Germinal center (tissue), 1 donor: ENCODE measurements at places on chromosomes 2 and 18.

DNA sequence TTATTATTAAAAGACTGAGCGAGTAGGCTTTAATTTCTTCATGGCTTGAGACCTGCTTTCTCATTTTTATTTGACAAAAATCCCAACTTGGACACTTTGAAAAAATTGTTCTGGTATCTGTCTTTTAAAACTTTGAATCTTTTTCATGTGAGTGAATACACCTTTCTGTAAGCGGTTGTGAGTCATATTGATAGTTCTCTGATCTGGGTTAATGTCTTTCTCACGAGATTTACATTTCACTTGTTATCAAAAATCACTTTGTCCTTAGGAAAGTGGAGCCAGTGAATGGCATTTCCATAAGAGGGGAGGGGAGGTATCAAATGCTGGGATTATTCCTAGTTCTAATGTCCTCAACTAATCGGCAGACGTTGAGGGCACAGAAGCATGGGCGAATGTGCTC, 36.3 kb downstream of the ATP9B start:
- no peak for DNase-seq

DNA sequence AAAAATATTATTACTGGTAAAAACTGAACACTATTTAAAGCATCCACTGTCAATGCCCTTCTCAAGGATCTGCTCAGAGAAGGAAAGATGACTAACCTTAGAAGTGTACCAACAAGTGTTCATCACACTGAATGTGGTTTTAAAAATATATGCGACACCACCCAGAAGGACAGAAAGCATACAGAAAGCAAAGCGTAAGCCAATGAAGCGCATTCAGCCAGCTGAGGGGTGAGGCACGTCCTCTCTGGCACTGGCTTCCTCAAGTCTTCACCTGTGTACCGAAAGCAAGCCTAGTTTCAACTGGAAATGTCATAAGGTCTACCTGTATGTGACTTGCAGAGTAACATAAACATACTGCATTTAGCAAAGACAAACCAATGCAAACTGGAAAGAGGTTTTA, 88.8 kb downstream of the PSMG2 start:
- no peak for DNase-seq

GRCh38 chr18:3924455-3924854, 474.5 kb downstream of the TGIF1 start:
- no peak for DNase-seq

DNA sequence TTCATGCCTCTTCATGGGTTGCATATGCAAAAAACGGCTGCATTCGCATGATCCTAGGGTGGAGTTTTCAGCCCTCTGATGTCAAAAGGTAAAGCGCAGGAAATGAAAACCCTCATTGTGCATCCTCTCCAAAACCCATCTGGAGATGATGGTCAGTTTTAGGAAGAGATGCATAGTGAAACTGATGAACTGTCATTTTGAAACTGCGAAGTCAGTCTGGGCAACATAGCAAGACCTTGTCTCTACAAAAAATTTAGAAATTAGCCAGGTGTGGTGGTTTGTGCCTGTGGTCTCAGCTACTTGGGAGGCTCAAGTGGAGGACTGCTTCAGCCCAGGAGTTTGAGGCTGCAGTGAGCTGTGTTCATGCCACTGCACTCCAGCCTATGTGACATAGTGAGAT, 2.5 kb upstream of the TTLL4 start:
- no peak for DNase-seq

- no peak for DNase-seq
These were observed 796 bp upstream of the DYSF start for GRCh38 chr2:71452565-71452964.

DNA sequence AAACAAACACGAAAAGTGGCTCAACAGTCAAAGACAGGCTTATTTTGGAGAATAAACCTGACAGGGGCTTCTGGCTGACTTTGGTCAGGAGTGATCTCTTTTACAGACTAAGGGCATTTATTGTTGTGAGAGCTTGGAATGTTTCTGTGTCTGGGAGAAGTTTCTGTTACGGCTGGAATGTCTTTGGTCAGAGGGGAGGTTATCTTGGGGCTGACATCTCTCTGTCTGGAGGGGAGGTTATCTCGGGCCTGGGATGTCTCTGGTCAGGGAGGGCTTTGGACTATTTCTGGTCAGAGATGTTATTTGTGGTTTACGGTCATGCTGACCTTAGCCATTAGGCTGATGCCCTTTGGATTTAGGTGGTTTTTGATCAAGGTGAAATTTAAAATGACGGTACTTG, 345.5 kb upstream of the FSIP2 start:
- DNase-seq, result no peak

- DNase-seq, result no peak
These were observed 274.9 kb upstream of the GYPC start for GRCh38 chr2:126381091-126381490.

DNA sequence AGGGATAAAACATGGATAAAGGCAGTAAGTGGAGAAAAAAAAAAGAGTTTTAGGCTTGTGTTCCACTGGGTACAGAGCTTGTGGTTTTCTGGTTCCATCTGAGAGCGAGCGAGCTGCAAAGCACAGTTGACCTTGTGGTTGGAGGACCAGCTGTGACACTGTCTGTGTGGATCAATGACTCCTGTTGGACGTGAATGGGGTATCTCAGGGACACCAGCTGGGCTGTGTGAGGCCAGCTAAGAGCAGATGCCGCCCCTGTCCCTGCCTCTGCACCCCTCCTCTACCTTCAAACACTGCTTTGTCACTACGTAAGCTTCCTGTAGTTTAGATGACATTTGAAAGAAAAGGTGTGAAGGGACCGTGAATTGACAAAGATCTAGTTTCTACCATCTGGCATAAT, 67.8 kb downstream of the QPCT start:
- no peak for DNase-seq

- DNase-seq, result no peak
These were observed 69.4 kb downstream of the SRD5A2 start for GRCh38 chr2:31511376-31511775.

DNA sequence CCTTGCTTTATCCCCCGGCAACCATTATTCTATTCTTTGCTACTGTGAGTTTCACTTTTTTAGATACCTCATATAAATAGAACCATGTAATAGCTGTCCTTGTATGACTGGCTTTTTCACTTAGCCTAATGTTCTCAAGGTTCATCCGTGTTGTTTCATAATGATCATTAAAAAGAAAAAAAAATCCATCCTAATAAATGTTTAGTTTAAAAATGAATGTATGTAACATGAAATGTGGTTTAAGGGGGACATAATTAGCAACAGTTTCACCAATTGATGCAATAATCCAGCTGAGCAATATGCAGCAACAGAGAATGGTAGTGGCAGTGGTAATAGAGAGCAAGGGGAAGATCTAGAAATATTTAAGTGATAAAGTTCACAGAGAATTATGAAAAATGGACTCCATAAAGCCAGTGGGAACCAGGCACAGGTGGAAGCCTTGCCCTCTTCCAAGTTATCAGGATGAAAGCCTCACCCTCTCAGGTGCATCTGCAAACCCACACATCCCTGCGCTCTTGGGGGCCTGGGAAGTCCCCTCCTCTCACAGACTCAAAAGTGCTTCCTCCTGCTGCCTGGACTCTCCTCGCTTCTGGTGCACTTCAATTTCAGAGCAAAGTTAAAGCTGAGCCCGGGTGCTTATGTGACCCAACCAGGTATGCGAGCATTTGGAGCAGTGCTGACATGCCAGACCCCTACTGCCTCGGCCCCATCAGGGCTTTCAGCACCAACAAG, 1403.3 kb upstream of the SLC39A10 start:
- no peak for DNase-seq

- DNase-seq, result no peak
These were observed 71.4 kb downstream of the MARCHF4 start for GRCh38 chr2:216300906-216301305.

- no peak for DNase-seq
These were observed 33.8 kb downstream of the GPC1 start for GRCh38 chr2:240469239-240469636.

- peak; percentile 51 for DNase-seq
These were observed 5.5 kb downstream of the SLC11A1 start for GRCh38 chr2:218387369-218388194.

GRCh38 chr18:35369126-35369525, 8.0 kb downstream of the ZNF396 start:
- DNase-seq, result no peak

- no peak for DNase-seq
These were observed 442.1 kb upstream of the TCF4 start for GRCh38 chr18:56030060-56030459.

DNA sequence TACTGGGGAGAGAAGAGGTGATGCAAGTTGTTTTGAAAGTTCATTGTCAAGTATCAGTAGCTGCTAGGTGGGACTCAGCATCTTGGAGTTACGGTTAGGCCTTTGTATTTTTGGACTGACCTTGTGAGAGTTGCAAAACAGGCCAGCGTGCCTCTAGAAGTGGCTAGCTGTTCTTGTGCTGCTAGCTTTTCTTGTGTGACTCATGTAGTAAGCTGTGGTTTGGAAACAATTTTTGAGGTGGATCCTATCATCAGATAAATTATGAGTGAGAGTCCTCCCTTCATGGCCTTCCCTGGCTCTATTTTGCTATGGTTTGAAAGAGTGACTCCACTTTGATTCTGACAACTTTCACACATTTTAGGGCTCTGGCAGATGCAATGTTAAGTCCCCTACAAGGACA, 409.2 kb upstream of the HS6ST1 start:
- no peak for DNase-seq

- no peak for DNase-seq
These were observed 117.7 kb downstream of the GPD2 start for GRCh38 chr2:156553714-156554442.

DNA sequence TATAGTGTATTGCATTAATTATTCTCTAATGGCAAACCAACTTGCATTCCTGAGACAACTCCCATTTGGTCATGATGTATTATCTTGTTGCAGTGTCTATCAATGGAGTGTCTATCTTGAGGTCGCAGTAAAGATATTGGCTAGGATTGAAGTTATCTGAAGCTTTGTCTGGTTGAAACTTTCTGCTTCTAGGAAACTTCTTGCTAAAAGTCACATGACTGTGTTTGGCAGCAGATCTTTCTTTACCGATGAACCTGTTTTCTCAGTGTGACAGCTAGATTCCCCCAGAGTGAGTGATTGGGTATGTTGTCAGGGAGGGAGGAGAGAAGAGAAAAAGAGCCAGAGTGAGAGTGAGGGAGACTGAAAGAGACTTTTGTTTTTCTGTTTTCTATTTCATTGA, 119.6 kb downstream of the QPCT start:
- DNase-seq, result no peak

DNA sequence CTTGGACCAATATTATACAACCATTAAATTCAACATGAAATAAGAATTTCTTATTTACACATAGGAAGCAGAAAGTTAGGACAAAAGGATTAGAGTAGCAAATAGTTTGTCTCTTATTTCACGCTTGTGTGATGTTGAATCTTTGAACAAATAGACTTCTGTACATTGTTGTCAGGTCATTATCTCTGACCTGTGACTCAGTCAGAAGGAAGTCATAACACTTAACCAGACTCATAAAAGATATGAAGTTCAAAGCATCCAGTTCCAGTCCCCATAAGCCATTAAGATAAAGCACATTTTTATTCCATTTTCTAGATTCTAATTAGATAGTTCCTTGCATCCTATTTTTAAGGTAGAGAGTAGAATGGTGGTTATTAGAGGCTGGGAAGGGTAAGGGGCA, 130.8 kb downstream of the UPP2 start:
- no peak for DNase-seq

DNA sequence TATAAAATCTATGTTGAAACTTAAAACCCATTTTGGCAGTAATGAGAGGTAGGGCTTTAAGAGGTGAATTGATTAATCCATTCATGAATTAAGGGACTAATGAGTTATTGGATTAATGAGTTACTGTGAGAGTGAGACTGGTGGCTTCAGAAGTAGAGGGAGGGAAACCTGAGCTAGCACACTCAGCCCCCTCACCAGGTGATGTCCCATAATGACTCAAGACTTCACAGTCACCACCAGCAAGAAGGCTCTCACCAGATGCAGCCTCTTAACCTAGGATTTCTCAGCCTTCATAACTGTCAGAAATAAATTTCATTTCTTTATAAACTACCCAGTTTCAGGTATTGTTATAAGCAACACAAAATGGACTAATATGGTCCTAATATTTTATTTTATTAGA, 621.7 kb upstream of the ACVR2A start:
- no peak for DNase-seq
